ENCODE measurements at places on chromosomes 5 and 9.
A peak's percentile ranks its signal among the peaks of the same experiment; 100 is the strongest.

DNA sequence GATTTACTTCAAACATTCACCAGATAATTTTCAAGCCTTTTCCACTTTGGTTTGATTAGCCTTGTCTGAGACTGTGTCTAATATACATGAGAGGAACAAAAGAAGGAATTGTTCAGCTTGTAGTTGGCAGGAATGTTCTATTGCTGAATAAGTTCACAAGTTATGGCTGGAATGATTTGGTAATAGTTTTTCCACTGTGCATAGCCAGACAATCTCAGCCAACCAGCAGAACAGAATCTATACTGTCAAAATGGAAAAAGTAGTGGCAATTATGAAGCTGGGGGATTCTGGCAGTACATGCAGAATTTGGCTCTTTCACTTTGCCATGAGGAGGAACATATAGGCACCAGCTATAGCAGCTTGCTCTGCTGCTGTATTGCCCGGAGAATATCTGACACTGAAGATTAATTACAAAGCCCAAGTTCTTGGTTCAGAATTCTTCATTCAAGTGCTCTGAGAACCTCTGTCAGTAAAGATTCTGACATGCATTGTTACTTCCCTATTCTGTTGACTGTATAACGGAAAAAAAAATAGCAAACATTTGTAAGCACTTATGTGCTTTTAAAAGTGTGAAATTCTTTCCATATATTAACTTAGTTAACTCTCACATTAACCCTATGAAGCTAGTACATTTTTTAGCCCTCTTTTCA lies 150.6 kb downstream of the PRR16 start:
- no peak for DNase-seq

- no peak for DNase-seq
These were observed 191.3 kb downstream of the RGS3 start for GRCh38 chr9:113654605-113655428.

DNA sequence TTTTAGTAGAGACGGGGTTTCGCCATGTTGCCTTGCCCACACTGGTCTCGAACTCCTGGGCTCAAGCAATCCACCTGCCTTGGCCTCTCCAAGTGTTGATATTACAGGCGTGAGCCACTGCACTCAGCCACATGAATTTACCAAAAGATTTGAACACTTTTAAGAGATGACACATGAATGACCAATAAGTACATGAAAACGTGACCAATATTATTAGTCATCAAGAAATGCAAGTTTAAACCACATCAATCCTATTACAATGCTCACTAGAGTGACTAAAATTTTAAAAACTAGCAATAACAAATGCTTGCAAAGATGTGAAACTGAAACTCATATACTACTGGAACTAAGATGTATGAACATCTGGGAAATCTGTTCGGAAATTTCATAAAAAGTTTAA lies 54.3 kb downstream of the NR6A1 start:
- no peak for DNase-seq

DNA sequence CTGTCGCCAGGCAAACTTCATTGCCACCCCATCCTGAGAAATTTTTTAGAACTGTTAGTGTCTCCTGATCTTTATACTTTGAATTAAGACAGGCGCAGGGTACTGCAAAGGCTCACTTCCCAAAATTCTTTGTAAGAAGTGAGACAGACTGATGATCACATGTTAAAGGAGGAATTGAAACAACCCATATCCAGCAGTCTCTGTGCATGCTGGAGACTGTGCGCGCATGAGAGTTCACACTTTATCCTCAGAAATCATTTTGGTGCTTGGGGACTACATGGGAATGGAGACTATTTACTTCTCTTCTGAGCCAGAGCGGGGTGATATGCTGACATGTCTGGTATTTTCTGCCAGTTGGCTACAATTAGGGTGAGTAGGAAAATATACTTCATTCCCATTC lies 91.2 kb downstream of the ZNF474 start:
- no peak for DNase-seq

GRCh38 chr9:136023410-136024225 lies 62.4 kb upstream of the UBAC1 start:
- DNase-seq, result no peak

GRCh38 chr5:112146323-112147226 lies 272.5 kb downstream of the EPB41L4A start:
- no peak for DNase-seq

DNA sequence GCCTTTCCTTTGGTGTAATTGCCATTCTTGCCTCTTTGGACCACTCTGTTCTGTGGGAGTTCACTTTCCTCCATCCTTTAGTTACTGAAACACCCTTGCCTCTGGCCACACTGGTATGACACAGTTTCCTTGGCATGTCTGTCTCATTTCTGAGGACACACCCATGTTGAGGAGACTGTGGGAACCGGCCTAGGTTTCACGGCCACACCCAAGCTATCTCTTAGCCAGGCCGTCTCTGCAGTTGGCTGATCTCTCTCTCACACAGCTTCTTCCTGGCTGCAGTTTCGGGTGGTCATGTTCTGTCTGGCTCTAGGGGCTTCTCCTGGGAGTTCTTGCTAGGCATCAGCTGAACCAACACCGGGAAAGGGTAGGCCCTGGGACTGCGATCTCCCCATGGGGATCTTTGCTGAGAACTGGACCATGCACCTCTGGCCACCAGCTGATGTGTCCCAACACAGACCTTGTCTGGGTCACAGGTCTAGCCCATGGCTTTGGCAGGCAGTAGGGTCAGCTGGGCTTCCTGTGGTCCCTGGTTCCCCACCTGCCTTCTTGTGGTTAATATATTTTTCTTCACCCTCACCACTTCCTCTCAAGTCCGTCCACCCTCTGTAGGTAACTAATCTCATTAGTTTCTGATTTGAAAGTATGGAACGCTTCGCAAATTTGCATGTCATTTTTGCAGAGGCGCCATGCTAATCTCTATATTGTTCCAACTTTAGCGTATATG lies 24.9 kb downstream of the ARHGEF37 start:
- DNase-seq, result no peak

- DNase-seq, result peak; percentile 62
These were observed 315 bp downstream of the UBQLN1 start for GRCh38 chr9:83707518-83707767.

GRCh38 chr5:65749956-65750355 lies 28.0 kb downstream of the NLN start:
- DNase-seq, result no peak

DNA sequence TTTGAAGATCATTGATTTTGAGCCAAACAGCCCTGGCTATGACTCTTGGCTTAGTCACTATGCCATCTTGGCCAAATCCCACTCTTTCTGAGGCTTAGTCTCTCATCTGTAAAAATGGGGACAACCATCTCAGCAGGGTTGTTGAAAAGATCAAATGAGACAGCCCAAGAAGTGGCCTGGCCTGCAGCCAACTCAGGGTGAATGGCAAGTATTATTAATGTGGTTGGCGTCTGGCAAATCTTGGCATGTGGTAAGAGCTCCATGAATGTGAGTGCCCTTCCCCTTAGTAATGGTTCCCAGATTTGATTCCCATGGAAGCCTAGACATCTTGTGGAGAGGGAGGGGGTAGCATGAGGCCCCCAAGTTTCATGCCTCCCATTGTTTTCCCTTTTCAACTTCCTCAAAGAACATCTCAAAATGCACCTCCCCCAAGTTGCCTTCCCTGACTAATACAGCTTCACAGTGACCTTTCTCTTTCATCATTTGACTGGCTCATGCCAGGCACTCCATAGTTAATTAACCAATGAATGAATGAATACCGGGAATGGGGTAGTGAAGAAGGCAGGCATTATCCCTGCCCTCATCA lies 11.8 kb upstream of the TGFBI start:
- no peak for DNase-seq

DNA sequence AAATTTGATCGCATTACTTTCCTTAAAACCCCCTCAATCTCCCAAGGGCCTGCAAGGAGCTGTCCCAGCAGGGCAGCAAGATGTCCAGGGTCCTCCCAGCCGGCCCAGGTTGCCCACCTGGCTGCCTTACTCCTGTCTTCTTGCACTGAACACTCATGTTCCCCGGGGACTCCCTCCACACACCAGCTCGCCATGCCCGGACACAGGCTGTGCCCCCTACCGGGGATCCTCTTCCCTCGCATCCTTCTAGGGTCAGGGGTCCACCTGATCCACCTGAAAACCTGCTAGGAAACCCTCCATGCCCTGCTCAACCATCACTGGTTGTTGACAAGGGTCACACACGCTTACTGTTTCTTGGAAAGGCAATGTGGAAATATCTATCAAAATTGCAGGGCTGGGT lies 172.0 kb upstream of the MSX2 start:
- DNase-seq, result no peak

- DNase-seq, result no peak
These were observed 99.5 kb upstream of the MSX2 start for GRCh38 chr5:174624733-174625522.

GRCh38 chr5:3994628-3995027 lies 399.0 kb downstream of the IRX1 start:
- DNase-seq, result no peak

DNA sequence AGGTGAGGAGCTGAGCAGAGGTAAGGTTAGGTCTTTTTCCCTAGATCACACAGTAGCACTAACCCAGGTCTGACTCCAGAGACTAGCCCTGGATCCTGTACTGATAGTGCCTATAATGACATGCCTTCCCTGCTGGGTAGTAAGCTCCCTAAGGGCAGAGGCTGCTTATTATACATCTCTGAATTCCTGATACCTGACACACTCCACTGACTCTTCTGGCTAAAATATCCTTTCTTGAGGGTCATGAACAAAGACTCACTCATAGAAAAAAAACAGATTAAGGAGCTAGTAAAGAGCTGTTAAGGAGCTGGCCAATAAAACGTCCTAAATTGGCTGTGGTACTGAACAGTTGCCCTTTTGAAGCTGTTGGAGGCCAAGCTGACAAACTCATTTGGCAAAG lies 149.0 kb upstream of the ITGA1 start:
- no peak for DNase-seq

- DNase-seq, result no peak
These were observed 46.2 kb downstream of the TSPAN17 start for GRCh38 chr5:176693477-176693851.

GRCh38 chr9:135783540-135784245 lies 81.7 kb downstream of the KCNT1 start:
- DNase-seq, result no peak

- no peak for DNase-seq
These were observed 792.1 kb downstream of the BRINP1 start for GRCh38 chr9:118577121-118577520.

DNA sequence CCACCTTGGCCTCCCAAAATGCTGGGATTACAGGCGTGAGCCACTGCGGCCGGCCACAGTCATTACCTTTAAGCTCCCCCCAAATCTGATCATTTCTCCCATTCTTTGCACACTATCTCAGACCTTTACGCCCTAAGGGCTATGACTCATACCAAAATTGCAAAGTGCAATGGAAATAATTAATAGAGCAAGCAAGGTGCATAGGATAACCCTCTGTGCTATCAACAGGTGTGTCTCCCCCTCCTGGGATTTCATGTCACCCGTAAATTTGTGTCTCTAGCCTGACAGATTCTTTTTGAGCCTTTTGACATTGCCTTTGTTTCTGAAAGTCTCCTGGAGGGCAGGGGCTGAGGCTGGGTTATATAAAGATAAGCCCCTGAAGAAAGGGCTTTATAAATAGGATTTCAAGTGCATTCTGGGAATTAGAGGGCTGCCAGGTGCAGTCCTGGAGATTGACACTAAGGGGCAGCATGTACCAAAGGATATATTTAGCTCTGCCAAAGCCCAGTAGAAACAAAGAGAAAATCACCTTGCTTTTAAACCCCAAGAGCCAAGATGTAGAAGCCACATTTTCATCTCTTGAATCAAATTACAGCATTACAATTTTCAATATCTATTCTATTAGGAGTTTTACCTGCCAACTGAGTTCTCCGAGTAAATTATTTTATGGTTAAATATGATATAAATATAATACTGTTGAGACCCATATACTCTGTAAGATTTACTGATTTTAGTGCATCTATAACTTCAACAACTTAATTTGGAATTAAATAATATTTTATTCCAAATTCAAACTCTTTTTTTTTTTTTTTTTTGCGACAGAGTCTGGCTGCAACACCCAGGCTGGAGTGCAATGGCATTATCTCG lies 18.2 kb downstream of the S100Z start:
- DNase-seq, result peak; percentile 14

DNA sequence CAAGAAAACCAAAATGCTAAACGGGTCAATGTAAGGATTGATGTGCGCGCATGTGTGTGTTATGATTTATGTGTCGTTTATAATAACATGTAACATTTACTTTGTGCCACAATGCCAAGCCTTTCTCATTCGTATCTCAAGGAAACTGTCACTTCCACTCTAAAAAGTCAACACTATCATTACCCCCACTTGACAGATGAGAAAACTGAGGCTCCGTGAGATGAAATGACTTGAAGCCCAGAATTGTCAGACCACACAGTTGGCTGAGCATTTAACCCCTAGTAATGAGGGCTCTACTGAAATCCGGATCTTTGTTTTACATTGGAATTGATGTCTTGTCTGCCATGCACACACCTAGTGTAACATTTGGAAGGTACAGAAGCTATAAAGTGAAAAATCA lies 95.0 kb upstream of the LMX1B start:
- DNase-seq, result no peak

- no peak for DNase-seq
These were observed 69.9 kb downstream of the PSAT1 start for GRCh38 chr9:78366827-78367226.

DNA sequence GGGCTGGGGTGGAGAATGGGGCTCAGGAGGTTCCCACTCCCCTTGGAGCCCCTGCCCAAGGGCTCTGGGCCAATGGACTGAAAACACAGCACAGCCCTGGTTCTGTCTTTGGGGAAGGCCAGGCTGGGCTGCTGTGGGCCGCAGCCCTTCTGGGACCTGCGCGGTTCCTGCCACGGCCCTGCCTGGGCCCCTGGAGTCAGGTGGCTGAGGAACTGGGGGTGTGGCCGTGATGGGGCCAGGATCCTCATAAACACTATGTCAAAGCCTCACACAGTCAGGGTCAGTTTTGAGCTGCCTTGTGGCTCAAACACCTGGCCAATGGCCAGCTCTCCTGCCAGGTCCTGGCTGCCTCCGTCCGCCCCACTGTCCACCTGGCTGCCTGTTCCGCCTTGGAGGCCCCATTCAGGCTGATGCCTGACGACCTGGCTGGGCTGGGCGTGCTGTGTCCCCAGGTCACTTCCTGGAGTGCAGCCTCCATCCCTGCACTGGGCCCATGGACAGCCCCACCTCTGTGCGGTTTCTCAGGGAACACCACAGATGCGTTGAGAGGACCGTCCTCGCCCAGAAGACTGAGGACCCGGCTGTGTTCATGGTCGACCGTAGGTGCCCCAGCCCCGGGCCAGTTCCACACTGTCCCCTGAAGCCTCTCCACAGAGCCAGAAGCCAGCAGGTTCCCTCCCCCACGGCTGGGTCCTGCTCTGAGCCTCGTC lies 27.5 kb downstream of the PAEP start:
- DNase-seq, result no peak

- DNase-seq, result no peak
These were observed 678 bp upstream of the KIF12 start for GRCh38 chr9:114099669-114100270.

- no peak for DNase-seq
These were observed 236.6 kb downstream of the PJA2 start for GRCh38 chr5:109173036-109173794.

DNA sequence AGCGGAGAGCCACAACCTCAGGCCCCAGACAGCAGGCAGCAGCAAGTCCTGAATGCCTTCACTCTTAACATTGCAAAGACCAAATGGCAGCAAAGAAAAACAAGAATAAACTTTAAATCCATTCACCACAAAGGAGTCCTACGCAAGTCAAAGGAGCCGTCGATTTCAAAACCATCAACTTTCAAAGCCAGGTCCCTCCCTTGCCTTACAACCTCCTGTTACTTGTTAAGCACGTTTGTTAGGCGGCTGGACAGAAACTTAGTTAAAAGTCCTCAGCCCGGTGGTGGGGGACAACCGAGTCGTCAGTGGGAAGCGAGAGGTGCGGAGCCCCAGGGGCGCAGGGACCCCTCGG lies 938 bp downstream of the LPAR1 start:
- no peak for DNase-seq

- no peak for DNase-seq
These were observed 273.2 kb upstream of the TARS1 start for GRCh38 chr5:33167541-33167940.
